ENCODE measurements at places on chromosomes 12 and 14.
A peak's percentile ranks its signal among the peaks of the same experiment; 100 is the strongest.

- no peak for DNase-seq
These were observed 3.3 kb upstream of the CHURC1 start for GRCh38 chr14:64910847-64911495.

- no peak for DNase-seq
These were observed 80.0 kb upstream of the STAC3 start for GRCh38 chr12:57330992-57331391.

DNA sequence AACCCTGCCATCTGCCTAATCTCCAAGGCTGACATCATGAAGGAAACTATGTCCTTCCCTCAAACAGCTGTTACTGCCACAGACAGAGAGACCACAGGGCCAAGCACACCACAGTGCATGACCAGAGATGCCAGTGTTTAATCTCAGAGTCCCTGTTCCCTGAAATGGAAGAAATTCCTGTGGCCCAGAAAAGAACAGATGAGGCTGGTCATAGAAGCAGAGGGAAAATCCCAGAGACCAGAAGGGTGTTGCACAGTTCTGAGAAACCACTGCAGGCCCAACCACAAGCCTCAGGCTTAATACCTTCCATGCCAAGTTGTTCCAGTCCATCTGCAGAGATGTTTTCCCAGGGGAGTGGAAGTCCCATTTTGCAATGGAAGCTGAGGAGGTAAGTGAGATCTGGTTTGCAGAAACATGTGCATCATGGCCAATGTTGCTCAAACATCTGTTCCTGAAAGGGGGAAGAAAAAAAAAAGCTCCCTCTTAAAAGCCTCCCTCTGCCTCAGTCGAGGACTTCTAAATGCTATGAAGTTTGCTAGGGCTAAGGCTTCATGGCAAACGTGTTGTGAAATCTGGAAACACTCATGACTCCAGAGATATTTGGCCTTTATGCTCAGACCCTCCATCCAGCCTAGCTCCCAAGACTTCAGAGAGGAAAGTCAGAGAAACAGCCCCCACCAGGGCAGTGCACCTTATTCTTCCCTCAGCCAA is 98.6 kb downstream of the SCARB1 start:
- DNase-seq: no peak

DNA sequence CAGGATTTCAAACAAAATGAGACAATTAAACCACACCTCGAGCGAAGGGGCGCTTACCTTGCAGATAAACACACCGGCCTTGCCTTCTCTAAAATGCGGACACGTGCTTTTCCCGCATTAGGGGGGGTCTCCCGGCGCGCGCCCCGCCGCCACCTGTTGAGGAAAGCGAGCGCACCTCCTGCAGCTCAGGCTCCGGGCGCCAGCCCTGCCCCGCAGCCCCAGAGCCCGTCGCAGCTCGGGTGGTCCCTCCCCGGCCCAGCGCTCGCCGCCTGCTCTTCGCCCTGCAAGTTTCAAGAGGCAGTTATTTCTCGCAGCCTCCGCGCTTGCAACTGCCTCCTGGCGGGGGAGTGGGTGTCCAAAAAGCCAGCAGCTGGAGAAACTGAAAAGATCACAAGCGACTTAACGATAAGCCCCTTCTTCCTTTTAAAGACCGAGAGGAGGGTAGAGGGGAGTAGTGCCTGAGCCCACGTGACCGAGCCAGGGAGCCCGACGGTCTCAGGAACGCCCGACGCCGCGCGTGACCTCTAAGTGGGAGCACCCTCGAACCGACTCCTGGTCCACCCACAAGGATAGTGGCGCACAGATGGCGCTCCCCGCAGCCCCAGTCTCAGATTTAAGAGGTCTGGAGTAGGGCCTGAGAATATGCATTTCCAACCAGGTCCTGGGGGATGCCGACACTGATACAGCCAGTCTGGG is at the start of gene ESR2:
TSS of gene ESR2 (minus strand) at position 396 of the 696 bp plus-strand sequence. CDS start 11,386 bp downstream, outside the sequence.
- DNase-seq: peak; percentile 3

- DNase-seq: no peak
These were observed 233.5 kb upstream of the TMEM132C start for GRCh38 chr12:128033473-128033872.

DNA sequence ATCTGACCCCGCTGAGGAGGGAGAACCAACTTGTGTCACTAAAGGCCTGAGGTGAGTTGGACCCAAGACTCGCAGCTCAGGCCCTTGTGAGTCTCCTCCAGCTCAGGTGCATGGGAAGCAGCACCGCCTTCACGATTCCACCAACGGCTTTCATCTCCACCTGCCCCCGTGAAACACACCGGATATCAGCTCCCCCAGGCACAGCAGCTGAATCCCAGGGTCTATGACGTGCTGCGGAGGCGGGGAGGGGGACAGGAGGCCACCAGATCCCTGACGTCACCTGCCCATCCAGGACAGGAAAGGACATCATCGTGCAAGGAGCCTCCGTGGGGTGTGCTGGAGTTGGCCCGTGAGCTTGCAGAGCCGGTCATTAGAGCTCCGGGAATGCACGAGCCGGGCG is 18.5 kb upstream of the SFSWAP start:
- no peak for DNase-seq

- no peak for DNase-seq
These were observed 2.8 kb upstream of the KCNK13 start for GRCh38 chr14:90058876-90059458.

- DNase-seq: no peak
These were observed 100.9 kb downstream of the KIF26A start for GRCh38 chr14:104239185-104239775.

- no peak for DNase-seq
These were observed 451.8 kb upstream of the TBX3 start for GRCh38 chr12:115135800-115136211.

- no peak for DNase-seq
These were observed 13.1 kb downstream of the COPZ1 start for GRCh38 chr12:54337854-54338650.

GRCh38 chr12:120231316-120232011 is 30.6 kb upstream of the RPLP0 start:
- peak; percentile 59 for DNase-seq

DNA sequence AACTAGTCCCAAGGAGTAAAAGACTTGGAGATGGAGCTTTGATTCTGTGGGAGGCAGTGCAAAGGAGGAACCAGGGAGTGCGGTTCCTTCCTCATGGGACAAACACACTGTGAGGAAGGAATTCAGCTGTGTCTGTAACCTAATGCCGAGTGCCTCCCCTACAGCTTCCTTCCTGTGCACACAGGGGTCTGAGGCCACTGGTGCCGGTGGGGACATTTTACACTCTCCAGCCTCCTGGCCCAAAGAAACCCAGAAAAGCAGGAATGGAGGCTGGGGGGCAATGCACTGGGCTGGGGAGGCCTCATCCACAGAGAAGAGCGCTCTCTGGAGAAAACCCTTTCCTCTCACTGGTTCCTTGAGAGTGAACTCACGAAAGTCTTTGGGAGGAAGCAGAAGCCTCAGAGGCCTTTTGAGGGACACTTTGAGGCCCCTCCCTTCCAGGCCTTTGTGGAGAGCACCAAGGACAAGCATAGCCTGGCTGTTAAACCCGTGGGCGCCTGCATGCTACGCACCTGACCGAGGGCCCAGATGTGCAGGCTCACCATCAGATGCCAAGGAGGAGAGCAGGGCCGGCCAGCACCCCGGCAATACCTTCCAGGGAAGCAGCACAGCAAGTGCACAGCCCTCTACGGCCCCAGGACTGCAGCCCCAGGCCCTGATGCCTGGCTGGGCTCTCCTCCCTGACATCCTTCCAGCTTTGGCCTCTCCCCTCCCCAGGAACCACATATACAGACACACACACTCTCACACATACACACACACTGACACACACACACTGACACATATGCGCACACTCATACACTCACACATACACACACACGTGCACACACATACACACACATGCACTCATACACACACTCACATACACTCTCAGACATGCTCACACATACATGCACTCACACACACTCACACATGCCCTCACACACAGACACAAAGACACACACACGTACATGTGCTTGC is 52.0 kb downstream of the NFKBIA start:
- no peak for DNase-seq

- DNase-seq: no peak
These were observed 1098.0 kb downstream of the BCL11B start for GRCh38 chr14:98174041-98174440.

DNA sequence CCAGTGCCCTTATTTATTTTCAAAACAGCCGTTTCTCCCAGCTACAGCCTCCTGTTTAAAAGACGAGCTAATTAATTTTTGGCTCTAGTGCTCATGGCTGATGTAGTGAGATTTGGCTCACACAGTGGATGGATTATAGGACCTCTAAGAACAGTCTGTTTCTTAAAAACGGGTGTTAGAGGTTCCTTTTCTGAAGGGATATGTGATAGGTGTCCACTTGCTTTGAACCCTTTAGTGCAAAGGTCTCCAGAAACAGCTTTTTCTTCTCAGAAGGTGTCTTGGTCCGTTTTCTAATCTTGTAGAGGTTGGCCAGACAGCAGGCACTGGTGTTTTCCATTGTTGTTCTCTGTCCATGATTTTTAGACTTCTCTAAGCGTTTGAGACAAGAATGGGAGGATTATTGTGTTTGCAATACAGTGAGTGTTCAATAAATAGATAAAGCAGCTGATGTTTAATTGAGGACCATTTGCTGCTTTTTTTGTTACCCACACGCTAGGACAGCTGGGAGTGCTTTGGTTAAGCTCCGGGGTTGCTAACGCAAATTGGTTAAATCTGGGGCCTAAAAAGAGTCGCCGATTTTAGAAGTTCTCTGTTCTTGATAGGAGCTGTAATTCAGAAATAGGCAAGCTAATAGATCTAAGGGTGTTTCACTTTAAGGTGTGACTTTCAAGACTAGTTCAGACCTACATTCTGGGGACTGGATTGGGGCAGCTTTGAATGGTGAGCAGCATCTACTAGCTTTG is 1.0 kb downstream of the BORCS5 start:
- DNase-seq: no peak

- DNase-seq: no peak
These were observed 238.9 kb downstream of the PHLDA1 start for GRCh38 chr12:75792687-75793086.

DNA sequence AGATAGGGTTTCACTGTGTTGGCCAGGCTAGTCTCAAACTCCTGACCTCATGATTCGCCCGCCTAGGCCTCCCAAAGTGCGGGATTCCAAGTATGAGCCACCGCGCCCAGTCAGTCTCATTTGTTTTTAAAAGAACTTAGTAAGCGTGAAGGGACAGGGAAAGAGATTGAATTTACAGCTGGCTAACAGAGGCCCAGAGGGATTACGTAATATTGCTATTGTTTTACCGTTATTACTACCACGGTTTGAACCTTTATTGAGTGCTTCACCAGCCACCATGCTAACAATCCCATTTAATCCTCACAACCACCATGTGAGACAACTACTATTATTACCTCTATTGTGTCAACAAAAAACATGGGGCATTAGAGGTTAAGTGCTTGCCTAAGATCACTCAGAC is 26.7 kb upstream of the BLTP3B start:
- DNase-seq: no peak

DNA sequence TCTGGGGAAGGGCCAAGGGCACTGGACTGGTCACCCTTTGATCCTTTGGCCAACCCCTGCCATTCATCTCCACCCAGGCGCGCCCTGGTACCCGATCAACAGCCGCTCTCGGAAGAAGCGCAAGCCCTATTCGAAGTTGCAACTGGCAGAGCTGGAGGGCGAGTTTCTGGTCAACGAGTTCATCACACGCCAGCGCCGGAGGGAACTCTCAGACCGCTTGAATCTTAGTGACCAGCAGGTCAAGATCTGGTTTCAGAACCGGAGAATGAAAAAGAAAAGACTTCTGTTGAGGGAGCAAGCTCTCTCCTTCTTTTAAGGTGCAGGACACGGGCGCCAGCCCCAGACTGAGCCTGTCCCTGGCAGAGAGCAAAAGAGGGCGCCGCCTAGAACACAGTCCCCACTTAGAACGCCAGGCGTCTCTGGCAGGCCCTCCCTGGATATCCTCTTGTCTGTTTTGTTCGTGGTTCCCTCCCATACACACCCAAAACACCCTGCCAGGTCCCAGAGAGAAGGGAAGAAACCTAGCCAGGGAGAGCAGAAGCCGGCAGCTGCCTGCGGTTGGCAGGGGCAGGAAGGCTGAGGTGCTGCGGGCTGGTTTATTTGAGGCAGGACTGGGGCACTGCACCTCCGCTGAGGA is 1.7 kb downstream of the HOXC12 start:
- DNase-seq: no peak

- no peak for DNase-seq
These were observed 30.1 kb downstream of the MRPL42 start for GRCh38 chr12:93497456-93497855.

- DNase-seq: no peak
These were observed 12.7 kb upstream of the PRB2 start for GRCh38 chr12:11408096-11408495.

GRCh38 chr12:3219233-3219632 is 142.1 kb downstream of the TSPAN9 start:
- no peak for DNase-seq

DNA sequence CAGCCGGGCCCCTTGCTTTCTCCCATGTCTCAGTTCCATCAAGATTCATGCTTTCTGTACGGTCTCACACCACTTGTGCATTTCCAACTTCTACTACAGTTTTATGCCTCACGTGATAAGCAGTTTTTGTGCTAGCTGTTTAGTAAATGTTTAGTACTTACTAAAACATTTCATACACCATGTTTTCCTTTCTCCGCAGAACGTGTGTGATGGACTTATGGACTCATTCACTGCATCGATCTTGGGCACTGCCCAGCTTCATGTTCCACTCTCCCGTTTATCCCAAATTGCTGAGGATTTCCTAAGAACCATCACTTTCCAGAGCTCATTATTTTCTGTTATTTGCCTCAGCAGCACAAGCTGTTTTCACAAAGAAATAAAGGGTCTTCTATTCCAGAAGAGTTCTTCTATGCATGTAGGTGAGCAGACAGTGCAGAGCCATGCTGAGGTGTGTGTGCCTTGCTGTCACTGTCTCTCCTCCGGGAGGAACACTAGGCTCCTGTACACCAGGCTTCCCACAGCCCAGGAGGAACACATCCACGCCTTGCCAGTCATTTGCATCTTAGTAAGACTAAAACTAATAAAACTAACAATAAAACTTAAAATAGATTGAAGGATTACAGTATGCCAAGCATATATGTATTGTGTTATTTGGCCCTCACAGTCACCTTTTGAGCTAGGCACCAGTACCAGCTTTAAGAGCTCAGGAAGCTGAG is 90.3 kb upstream of the EEA1 start:
- DNase-seq: no peak

DNA sequence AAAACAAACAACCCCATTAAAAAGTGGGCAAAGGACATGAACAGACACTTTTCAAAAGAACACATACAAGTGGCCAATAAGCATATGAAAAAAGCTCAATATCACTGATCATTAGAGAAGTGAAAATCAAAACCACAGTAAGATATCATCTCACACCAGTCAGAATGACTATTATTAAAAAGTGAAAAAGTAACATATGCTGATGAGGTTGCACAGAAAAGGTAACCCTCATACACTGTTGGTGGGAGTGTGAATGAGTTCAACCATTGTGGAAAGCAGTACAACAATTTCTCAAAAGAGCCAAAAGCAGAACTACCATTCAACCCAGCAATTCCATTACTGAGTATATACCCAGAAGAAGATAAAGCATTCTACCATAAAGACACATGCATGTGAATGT is 18.2 kb downstream of the PDE6H start:
- DNase-seq: no peak

- no peak for DNase-seq
These were observed at the start of gene C14orf39 for GRCh38 chr14:60485598-60486251. TSS of gene C14orf39 (minus strand) at chr14:60486063. CDS start at chr14:60485078, 985 bp downstream.
